ENCODE measurements at places on chromosomes 7 and 10. TPM values are rescaled to one million over a fixed set of nuclear protein-coding genes. Genes with fewer than 3 reads are reported as not detected.

GATAD1 gene
- 44.6 TPM for total RNA-seq

TCF7L2 gene
- total RNA-seq: 2.4 TPM

TMEM270 gene
- total RNA-seq: not detected

SPDYE5 gene
- not detected for total RNA-seq

ACTL6B gene
- total RNA-seq: not detected

Measured in myocyte (in vitro differentiated cells).